Hepatocyte (in vitro differentiated cells): ENCODE measurements at places on chromosomes 13 and 19. TPM values are rescaled to one million over a fixed set of nuclear protein-coding genes. Genes with fewer than 3 reads are reported as not detected.
A peak's percentile ranks its signal among the peaks of the same experiment; 100 is the strongest.

The SLC10A2 gene
- total RNA-seq, result 1.8 and 2.6 TPM in 2 replicates

The LYL1 gene
- 0.36 and 0.47 TPM in 2 replicates for total RNA-seq

- DNase-seq, result no peak
These were observed 1.0 kb downstream of the SCN1B start for GRCh38 chr19:35031072-35031881.

DNA sequence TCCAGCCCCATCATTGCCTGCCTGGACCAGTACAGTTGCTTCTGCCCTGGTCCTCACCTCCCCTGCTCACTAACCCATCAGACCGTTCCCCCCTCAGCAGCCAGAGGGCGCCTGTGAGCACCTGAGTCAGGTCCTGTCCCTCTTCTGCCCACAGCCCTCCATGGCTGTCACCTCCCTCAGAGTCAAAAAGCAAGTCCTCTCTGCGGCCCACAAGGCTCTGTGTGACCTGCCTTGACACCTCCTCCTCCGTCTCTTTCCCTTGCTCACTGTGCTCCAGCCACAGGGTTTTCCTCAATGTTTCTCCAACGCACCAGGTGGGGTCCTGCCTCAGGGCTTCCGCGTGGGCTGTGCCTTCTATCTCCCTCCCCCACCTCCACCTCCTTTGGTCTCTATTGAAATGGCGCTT is 29.4 kb upstream of the PTPRS start:
- peak; percentile 60 for DNase-seq

The ANKRD24 gene
- 0.84 and 3.4 TPM in 2 replicates for total RNA-seq

DNA sequence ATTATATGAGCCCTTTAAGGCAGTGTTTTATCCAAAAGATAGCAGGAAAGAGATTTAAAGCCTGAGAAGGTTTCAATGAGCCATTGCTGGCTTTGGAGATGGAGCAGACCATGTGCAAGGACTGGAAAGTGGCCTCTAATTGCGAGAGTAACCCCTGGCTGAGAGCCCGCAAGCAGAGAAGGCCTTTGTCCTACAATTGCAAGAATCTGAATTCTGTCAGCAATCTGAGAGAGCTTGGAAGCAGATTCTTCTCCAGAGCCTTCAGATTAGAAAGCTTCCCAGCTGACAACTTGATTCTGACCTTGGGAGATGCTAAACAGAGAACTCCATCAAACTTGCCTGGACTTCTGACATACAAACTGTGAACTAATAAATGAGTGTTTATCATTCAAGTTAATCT is 528.7 kb upstream of the KLF12 start:
- no peak for DNase-seq

DNA sequence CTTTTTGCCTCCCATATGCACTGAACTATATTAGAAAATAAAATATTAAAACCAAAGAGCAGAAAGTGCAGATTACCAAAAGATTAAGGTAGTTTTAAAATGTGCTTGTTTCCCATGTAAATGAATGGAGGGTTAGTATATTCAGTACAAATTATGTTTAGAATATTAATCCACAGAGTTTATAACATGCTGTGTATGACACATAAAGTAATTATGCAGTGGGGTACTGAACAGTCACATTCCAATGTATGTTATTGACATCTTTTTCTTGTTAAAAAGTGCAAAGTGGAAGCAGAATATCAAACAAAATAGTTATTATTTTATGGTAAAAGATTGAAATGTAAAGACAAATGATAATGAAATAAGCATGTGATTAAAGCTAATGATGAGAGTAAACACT is 79.3 kb downstream of the GPC6 start:
- no peak for DNase-seq

GRCh38 chr19:55206664-55207500 is 2.4 kb downstream of the PTPRH start:
- DNase-seq, result peak; percentile 96

- peak; percentile 65 for DNase-seq
These were observed 1651.9 kb upstream of the MIR17HG start for GRCh38 chr13:89695343-89696257.

DNA sequence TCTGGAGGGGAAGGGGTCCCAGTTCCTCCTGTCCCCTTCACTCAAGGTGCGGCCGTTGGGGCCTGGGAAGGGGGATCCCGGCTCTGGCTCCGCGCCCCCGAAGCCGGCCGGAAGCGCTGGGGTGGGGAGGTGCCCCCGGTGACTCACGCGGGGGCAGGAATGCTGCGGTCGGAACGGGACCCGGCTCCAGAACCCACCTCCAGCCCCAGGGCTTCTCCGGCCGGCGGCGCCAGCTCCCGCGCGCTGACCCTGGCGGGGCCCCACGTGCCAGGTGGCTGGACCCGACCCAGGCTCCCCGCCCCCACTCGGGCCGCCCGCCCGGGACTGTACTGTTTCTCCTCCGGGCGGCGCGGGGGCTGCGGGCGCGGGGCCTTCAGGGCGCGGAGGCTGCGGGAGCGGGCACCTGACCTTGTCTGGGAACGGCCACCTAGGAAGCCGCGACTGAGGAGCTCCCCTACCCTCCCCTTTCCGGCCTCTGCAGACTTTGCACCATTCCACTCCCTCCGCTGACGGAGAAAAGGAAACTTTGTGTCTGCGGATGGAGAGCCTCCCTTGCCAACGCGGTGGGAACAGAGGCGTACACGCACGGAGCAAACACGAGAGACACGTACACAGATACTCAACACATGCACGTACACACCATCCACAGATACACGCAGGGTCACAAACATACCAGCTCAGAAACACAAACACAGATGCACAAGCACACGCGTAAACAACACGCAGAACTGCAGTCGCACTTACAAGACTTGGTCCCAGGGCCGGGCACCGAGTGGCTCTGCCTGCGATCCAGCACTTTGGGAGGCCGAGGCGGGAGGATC is 7.2 kb downstream of the AXL start:
- peak; percentile 88 for DNase-seq

DNA sequence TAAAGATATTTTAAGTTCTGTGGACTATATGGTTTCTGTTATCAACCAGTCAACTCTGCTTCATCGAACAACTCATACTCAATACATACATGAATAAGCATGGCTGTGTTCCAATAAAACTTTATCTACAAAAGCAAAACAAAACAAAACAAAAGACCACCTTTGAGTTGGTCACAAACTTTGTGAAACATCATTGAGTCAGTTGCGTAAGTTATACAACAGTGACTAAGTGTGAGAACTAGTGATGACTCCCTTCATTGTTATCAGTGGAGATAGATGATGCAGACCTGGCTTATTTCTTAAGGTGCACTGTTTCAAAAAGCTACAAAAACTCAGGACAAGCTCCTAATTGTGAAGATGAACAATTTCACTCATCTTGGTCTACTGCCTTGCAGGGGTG is 14.5 kb upstream of the KLK4 start:
- DNase-seq, result no peak

DNA sequence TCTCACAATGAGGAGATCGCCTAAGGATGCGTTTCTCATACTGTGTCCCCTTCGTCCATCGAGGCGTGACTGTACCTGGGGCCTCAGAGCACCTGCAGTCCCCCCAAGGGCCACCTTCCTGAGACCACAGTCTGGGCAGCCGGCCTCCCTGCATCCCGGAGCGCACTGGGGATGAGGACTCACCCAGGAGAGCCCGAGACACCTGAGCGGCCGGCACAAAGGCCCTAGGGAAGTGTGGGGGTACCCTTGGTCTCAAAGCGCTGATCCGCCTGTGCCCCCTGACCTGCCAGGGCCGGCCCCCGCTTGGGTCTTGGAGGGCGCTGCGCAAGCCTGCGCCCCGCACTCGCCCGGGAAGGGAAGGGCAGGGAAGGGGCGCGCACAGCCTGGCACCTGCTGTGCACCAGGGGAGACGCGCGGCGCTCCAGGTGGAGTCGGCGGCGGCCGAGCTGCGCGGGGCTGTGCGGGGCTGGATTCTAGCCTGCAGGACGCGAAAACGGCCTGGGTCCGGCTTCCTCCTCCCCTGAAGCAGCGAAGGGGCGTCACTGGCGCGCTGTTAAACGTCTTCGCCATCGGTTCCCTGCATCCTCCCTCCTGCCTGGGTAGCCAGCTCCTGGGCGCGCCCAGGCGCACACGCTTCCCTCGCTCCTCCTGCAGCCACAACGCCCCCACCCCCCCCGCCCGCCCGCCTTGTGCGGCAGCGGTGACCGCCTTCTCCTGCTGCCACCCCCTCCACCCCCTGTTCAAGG is 13.6 kb upstream of the USP29 start:
- no peak for DNase-seq

The IQCN gene
- 3.7 and 3.9 TPM in 2 replicates for total RNA-seq

The LIM2 gene
- total RNA-seq, result not detected in 2 replicates

- no peak for DNase-seq
These were observed 24.2 kb downstream of the NEK5 start for GRCh38 chr13:52104624-52105023.

DNA sequence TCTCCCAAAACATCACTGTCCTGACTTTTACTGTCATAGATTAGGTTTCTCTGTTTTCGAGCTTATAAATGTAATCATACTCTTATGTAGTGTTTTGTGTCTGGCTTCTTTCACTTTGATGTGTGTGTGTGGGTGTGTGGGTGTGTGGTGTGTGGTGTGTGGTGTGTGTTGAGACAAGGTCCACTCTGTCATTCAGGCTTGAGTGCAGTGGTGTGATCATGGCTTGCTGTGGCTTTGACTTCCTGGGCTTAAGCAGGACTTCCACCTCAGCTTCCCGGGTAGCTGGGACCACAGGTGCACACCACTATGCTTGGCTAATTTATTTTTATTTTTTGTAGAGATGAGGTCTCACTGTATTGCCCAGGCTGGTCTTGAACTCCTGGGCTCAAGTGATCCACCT is 59.6 kb downstream of the PDS5B start:
- no peak for DNase-seq

DNA sequence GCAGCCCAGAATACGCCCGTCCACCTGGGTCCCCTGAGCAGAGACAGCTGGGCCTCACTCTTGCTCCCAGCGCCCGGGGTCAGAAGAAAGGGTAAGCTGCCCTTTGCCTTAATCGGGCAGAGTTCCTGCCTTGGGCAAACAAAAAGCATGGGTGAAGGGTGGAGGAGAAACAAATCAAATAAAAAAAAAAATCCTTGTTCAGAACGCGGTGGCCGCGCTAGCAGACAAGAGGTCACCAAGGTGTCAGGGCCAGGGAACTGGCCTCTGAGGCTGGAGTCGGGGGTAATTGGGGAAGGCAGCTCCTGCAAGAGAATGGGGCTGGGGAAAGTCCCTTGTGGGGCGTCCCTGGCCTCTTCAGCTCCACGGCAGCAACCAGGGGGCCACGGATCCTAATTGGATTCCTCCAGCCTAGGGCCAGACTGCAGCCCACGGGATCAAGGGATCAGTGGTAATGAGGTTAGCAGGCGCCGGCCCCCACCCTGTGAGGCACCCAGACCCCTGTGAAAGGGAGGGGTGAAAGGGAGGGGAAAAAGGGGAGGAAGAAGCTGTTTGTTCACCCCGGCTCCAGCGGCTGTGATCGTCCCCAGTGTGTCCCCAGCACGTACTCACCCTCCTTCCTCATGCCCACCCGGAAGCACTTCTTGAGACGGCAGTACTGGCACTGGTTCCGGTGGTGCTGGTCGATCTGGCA is 5.5 kb downstream of the NR2F6 start:
- DNase-seq, result no peak

DNA sequence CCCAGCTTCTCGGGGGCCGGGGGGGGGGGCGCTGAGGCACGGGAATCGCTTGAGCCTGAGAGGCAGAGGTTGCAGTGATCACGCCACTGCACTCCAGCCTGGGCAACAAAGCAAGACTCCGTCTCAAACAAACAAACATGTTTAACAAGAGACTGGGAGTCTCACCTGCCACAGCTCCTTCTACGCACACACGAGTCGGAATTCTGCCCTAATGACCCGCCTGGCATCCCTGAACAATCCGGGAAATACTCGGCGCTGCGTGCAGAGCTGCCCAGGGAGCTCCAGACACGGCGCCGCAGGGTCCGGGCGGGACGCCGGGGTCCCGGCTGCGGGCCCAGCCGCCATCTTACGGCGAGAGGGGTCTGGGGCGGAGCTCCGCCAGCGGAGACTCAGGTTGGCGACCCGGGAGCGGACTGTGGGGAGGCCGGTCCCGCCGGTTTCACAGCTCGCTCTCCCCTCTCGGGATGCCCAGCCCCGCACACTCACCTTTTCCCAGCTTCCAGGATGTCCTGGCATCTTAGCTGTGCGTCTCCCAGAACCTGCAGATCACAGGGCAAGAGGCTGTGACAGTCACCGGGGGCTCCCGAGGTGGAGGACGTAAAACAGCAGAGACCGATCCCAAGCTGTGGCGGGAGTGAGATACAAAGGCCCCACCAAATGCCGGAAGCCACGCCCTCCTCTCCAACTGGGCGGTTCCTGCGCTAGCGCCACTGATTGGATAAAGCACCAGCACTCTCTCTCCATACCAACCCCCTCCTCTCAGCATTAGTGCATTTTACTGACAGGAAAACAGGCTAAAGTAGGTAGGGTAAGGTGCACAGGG is 23.6 kb upstream of the ZNF724 start:
- DNase-seq, result peak; percentile 95

- DNase-seq, result no peak
These were observed 90.7 kb downstream of the ZNF254 start for GRCh38 chr19:24177686-24178085.
